NCI-H526 treated with DMSO at 0.1 percent for 48 hours (cell line): ENCODE measurements at places on chromosomes 3 and 15.

GRCh38 chr3:191441687-191442086, 19.3 kb upstream of the PYDC2 start:
- no peak for DNase-seq

- DNase-seq: peak; percentile 47
Measured at GRCh38 chr15:43134157-43134635, 810 bp downstream of the TMEM62 start.

- DNase-seq: no peak
Measured at GRCh38 chr3:21356402-21356801, 394.6 kb downstream of the ZNF385D start.

- no peak for DNase-seq
Measured at GRCh38 chr3:152350776-152351175, 82.0 kb downstream of the MBNL1 start.

DNA sequence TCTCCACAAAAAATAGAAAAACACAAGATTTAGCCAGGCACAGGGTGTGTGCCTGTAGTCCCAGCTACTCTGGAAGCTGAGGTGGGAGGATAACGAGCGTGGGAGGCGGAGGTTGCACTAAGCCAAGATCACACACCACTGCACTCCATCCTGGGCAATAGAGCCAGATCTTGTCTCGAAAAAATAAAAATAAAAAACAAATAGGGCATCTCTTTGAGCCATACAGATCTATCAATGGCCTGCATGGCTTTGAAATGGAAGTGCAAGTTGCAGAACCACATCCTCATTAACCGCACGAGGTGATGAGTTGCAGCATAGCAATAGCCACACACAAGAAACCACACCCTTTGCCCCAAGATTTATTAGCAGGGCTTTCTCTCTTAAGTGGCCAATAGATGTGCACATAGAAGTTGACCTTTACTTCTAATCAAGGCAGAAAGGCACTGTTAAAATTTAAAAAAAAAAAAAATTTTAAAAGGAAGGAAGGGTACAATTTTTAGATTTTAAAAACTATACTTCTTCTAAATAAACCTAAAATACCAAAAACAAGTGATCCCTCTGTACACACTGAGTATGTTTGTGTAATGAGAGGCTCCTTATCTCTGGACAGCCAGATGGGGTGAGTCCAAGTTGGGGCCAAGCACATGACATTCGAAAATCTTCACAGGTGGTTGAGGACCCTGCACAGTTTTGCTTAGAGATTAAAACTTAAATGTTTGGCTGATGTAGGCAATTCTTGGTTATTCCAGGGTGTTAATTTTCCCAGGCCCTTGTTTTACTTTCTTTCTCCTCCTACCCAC, 53.4 kb downstream of the FILIP1L start:
- no peak for DNase-seq

DNA sequence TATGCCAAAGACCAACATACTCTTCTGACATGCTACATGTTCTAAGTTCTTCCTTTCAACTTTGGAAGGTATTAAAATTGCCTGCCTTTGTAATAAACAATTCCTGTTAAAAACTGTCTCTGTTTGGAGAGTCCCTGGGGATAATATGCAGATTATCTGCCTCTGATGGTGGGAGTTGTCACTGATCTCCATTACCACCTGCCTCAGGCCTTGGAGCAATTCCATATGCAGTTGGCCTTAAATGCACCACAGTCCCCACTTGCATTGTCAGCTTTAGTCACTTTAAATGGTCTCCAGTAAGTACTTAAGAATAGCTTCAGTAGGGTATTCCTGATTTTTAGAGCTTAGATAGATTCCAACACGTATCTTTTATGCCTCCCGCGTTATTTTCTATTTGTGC, 121.1 kb upstream of the GOLIM4 start:
- peak; percentile 24 for DNase-seq

- no peak for DNase-seq
Measured at GRCh38 chr3:46087871-46088270, 60.6 kb upstream of the XCR1 start.

GRCh38 chr15:67107014-67107812, 41.8 kb downstream of the SMAD3 start:
- DNase-seq: no peak

DNA sequence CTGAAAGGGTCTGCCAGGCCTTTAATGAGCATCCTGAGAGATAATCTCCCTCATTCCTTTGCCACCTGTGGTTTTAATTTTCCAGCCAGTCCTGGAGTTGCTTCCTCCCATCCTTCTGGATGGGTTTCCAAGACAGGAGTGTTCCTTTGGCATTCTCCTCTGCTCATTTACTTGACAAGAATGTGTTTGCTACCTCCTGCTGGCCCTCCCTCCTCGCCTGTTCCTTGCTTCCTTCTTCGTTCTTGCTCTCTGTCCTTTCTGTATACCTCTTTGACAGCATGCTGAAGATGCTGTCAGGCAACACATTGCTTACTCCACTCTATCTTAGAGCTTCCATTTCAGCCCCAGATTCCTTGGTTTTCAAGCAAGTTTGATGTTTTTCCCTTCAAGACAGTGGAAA, 46.0 kb downstream of the ERC2 start:
- DNase-seq: no peak

DNA sequence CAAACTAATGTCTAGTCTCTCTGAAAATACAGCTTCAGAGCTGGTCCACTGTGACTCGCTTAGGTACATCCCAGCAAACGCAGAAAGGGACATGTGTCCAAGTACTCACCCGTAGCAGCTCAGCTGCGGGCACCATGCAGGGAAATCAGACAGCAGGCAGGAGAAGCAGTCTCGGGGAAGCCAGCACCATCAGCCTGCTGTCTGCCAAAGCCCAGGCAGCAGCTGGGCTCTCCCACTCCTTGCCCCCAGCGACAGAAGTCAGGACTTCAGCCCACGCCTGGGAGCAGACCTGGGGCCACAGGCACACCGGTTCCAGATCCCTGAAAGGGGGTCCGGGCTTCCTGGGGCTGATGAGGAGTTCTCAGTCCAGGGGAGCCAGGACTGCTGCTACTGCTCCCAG, 34.9 kb downstream of the SEMA5B start:
- DNase-seq: no peak

GRCh38 chr3:122094693-122095092, 39.5 kb downstream of the CD86 start:
- DNase-seq: no peak

- DNase-seq: no peak
Measured at GRCh38 chr15:97177151-97177577, 783.3 kb upstream of the ARRDC4 start.

GRCh38 chr3:65443739-65444446, 594.8 kb downstream of the MAGI1 start:
- no peak for DNase-seq

DNA sequence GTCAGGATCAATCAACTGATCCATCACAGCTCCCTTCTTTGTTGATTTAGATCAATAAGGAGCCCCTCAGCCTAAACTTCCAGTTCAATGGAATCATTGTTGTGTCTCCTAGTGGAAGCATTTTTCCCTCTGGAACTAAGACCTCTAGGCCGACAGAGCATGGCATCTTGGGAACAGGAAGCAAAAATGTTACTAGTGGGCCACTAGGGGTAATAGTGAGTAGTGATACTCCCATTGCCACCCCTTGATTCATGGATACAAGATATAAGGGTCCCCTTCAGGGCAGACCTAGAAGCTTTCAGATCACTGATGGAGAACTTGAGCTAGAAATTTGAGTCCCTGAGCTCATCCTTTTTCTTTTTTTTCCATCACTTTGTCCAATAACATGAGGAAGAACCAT, 40.4 kb upstream of the AZI2 start:
- DNase-seq: no peak

GRCh38 chr3:167837466-167837865, 101.9 kb downstream of the SERPINI1 start:
- no peak for DNase-seq

GRCh38 chr3:129116482-129116946, 5.1 kb downstream of the RAB43 start:
- no peak for DNase-seq

DNA sequence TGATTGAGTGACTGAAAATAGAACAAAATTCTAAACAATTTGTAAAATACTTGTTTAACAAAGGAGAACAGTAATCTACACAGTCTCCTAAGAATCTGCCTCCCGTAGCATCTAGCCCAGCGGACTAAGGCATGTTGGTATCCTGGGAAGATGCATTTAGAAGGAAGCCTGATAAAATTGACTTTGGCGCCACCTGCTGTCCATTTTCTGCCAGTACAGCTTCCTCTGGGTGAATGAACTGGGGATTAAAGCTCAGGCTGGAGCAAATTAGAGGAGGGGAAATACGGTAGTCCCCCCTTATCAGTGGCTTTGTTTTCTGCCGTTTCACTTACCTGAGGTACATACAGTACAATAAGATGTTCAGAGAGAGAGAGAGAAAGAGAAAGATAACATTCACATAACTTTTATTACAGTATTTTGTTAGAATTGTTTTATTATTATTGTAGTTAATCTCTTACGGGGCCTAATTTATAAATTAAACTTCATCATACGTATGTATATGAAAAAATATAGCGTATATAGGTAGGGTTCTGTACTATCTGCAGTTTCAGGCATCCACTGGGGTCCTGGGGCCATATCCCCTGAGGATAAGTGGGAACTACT, 191.6 kb downstream of the GAP43 start:
- DNase-seq: peak; percentile 20

- DNase-seq: no peak
Measured at GRCh38 chr3:135081451-135081850, 286.4 kb downstream of the EPHB1 start.

DNA sequence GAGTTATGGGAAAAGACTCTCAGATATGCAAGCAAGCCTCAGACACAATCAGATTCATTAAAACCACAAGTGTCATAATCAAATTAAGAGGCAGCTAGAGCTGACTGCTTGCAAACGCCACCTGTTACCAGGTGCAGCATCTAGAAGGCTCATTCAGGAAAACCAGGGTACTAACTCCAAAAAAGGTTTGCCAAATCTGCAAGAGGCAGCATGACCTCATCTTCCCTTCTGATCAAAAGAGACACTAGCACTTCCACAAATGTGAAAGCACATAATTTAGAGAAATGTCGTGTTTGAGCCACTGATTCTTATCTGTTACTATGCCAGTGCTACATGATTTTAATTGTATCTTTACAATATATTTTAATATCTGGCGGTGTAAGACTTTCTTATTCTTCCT, 123.3 kb upstream of the NANOGP8 start:
- no peak for DNase-seq

- DNase-seq: no peak
Measured at GRCh38 chr3:57091521-57092273, 31.2 kb downstream of the SPATA12 start.

GRCh38 chr15:63920504-63921175, 86.9 kb upstream of the HERC1 start:
- DNase-seq: no peak

DNA sequence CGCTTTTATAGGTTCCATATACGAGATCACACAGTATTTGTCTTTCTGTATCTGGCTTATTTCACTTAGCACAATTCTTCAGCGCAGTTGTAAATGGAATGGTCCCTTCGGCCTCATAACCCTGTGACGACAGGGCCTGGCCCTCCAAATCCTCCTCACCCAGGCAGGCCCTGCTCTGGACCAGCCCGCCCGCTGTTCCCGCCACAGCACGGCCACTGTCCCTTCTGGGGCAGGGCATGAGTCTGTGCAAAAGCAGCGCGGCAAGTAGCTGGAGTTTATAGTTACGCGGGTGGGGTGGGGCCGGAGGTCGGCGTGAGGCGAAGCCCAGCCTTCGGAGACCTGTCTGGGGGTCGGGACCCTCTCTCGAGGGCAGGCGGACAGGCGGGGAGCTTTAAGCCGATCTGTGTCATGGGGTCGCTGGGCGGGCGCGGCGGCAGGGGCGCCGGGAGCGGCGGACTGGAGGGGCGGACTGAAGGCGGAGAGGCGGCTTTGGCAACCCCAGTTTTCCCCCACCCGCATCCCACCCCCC, 543 bp downstream of the ARPIN start:
- no peak for DNase-seq

DNA sequence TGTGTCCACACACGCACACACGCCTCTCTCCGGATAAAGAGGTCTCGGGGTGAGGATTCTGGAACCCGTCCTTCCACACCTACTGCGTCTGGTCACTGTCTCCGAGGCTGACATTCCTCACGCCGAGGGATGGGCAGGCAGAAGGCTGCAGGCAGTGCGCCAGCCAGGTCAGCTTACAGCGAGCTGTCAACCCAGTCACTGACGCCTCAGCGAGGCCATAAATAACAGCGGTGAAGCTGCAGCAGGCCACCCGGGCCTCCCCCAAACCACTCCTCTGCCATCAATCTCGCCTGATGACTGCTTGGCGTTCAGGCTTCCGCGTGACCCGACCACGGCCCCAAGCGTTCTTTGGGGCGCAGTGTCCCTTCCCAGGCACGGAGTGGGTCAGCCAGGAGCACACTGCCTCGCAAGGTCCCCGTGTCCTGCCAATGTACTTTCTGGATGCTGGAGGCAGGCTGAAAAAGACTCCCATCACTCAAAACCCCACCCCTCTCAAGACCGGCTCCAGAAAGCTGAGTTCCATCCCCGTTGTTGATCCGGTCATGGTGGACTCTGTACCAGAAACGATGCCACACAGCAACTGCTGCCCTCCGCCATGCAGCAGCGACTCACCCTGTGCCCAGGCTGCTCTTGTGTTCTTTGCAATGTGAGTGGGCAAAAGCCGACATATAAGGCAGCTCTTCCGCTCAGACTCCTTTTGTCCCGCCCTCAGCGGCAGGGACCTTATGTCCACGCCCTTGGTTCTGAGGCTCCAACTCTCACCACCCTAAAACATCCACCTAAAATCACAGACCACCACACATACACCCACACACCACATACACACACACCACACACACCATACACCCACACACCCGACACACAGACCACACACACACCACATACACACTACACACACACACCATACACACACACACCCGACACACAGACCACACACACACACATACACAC, 27.1 kb downstream of the CPN2 start:
- DNase-seq: no peak

GRCh38 chr15:99594916-99595315, 29.1 kb downstream of the MEF2A start:
- DNase-seq: no peak

DNA sequence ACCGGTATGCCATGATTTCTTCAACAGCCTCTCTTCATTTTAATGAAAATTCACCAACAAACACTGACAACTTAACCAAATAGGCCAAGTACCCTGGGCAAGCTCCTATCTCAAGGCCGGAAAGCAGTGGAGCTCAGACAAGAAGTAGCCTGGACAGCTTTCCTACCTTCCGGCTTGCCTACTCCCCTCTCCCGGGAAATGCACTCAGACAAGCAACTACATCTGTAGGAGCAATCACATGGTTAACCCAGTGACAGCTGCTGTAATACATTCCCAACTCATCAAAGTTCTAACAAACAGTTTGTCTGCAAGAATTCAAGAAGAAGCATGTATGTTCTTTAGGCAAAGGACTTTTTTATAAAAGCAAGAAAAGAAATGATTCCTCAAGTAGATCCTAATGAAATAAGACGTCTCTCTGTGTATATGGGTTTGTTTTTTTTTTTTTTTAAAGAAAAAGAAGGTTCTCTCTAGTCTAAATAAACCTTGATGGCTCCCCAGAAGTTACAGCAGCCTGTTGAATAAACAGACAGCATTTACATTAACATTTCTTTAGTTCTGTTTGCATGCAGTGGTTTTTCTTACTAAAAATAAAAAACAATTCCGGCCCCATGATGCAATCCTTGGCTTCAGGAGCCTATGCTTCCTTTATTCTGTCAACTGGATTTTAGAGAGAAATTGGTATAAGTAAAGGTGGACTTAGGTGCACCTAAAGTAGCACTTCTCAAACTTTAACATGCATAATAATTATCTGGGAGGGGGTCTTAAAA, 278.7 kb downstream of the NEK10 start:
- DNase-seq: no peak

- DNase-seq: no peak
Measured at GRCh38 chr3:11807686-11808085, 39.0 kb downstream of the TAMM41 start.

GRCh38 chr3:14867936-14868570, 49.3 kb downstream of the FGD5 start:
- DNase-seq: no peak
